ENCODE measurements at places on chromosomes 1 and 21. TPM values are rescaled to one million over a fixed set of nuclear protein-coding genes. Genes with fewer than 3 reads are reported as not detected.

DNA sequence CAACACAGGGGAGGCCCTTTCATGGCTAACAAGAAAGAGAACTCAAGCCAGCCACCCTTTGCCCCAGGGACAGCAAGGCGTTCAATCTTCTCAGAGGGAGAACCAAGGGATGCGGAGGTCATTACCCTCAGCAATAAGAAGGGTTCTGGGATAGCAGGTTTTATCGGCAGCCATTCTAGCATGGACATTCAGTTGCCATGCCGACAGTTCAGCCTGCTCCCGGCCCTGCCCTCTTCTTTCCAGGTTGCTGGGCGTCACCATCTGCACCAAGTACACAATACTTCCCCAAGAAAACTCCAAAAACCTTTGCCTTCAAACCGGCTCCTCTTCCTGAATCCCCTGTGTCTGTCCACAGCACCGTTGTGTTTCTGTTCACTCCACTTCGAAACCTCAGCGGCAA lies 47.1 kb downstream of the SYT2 start:
- no peak for DNase-seq

GRCh38 chr1:234836776-234837357 lies 226.9 kb upstream of the IRF2BP2 start:
- no peak for DNase-seq

ZFP69 gene
- 3.0 TPM for total RNA-seq

HES3 gene
- not detected for total RNA-seq

ATP6V1G3 gene
- not detected for total RNA-seq

AUNIP gene
- 0.89 TPM for total RNA-seq

GRCh38 chr1:54889132-54889725 lies 2.2 kb upstream of the DHCR24 start:
- no peak for DNase-seq

- no peak for DNase-seq
Measured at GRCh38 chr1:233216009-233216408, 79.5 kb downstream of the PCNX2 start.

DNA sequence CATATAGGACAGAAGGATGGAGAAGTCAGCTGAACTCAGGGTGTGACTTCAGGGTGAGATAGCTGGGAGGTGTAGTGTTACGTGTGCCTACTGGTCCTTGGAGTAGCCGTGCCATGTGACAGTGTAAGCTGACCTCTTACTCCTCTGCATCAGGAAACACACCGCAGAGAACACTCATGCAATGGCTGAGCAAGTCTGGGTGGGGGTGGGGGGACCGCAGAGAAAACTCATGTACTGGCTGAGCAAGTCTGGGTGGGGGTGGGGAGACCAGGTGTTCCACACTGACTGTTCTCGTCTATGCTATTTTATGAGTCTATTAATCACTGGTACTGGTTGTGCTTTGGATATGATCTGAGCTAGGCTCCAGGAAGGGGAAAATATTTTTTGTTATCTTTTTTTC lies 233.1 kb downstream of the PAPPA2 start:
- DNase-seq: peak; percentile 98

KRTAP21-2 gene
- not detected for total RNA-seq

- DNase-seq: no peak
Measured at GRCh38 chr1:228358039-228358763, 48.4 kb downstream of the TRIM11 start.

DNA sequence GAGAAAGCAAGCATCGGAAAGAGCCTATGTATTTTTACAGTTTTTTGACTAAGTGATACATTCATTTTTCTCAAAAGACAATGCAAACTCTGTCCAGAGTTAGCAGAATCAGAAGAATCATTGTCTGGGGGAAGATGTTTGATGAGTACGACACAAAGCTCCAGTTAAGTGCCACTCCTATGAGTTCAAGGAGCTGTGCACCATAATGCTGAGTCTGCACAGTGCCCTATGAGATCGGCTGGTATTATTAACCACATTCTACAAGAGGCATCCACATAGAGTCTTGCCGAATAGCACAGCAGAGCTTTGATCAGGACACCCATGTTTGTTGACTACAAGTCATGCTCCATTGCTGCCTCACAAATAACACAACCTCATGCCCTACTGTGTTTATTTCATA lies 54.9 kb upstream of the RAP1GAP start:
- no peak for DNase-seq

HSF2BP gene
- total RNA-seq: 2.6 TPM

BNIPL gene
- total RNA-seq: 0.40 TPM

MYBPH gene
- total RNA-seq: not detected

FCRL5 gene
- not detected for total RNA-seq

DNA sequence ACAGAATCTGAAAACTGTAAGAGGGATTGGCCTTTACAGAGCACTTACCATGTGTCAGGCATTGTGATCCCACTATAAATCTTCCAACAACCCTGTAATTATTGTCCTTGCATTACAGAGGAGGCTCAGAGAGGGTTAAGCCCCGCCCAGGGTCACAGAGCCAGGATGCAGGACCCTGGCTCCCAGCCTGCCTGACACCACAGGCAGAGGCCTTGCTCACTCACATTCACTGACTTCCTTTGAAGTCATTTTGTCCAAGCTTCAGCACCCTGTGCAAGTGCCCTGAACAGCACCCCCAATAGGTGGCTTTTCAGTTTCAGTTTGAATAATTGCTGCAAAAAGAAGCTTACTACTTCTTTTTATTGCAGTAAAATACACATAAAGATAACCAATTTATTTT lies 256.8 kb upstream of the NFIA start:
- peak; percentile 4 for DNase-seq

DNA sequence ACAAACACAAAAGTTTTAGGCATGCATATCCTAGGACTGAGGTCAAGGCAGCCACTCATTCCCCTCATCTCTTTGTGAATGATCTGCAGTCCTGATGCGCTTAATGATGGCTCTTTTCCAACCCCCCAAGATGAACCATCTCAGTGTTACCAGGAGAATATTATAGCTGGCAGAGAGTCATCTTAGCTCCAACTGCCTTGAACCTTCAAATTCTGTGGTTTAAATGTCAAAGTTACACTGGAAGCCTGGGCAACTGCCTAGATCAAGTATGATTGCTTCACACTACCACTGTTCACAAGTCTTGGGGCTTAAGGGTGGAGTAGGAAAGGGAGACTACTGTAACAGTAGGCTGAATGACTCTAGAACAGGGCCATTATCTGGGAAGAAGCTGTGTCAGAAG lies 8.0 kb upstream of the MYBPHL start:
- no peak for DNase-seq

SAMD13 gene
- total RNA-seq: 1.2 TPM

- DNase-seq: no peak
Measured at GRCh38 chr1:13456904-13457532, 46.8 kb downstream of the PRAMEF20 start.

DNA sequence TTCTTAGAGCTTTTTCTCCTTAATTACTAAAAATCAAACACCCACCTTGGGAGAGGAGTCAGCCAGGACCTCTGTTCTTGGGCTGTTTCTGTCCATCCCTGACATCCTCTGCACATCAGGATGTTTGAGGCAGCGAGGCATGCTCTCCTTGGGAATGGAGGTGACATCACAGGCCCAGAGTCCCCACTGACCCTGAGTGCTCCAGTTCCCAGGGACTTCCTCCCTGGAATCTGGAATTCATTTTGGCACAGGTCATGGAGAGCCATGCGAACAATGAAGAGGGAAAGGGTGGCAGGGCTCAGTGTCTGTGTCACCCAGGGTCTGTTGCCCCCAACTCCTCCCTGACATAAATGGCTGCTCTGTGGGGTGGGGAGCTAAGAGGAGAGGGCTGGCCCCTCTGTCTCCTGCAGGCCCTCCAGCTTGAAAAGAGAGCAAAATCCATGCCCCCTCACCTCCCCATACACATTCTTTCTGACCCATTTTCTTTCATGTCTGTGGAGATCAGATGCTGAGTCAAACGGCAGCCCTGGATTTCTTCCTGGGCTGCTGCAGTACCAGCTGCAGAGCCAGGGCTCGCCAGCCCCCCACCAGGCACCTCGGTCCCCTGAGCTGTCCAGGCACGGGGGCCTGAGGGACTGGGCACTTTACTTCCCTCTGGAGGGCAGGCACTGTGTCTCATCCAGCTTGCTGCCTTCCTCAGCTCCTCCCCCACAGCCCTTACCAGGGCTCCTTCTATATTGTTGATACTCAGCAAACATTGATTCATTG lies 102.0 kb downstream of the NMNAT2 start:
- DNase-seq: no peak

AMPD1 gene
- not detected for total RNA-seq

CELA3A gene
- total RNA-seq: not detected

SLC45A1 gene
- 0.52 TPM for total RNA-seq

- no peak for DNase-seq
Measured at GRCh38 chr1:25008192-25008485, 78.1 kb upstream of the RUNX3 start.

CLCNKB gene
- 0.60 TPM for total RNA-seq

- no peak for DNase-seq
Measured at GRCh38 chr1:183993132-183993531, 44.4 kb downstream of the COLGALT2 start.

GRCh38 chr1:77047978-77048614 lies 171.1 kb downstream of the PIGK start:
- no peak for DNase-seq

- no peak for DNase-seq
Measured at GRCh38 chr1:219374636-219375035, 201.0 kb downstream of the LYPLAL1 start.

FCMR gene
- total RNA-seq: 0.05 TPM

- peak; percentile 74 for DNase-seq
Measured at GRCh38 chr1:119873135-119874015, 22.9 kb downstream of the ADAM30 start.

- DNase-seq: peak; percentile 65
Measured at GRCh38 chr1:151024540-151025146, 11.7 kb upstream of the BNIPL start.

GRCh38 chr1:59143811-59144210 lies 153.1 kb upstream of the FGGY start:
- DNase-seq: peak; percentile 91

- peak; percentile 97 for DNase-seq
Measured at GRCh38 chr1:94258873-94259331, 21.5 kb upstream of the ARHGAP29 start.

DNA sequence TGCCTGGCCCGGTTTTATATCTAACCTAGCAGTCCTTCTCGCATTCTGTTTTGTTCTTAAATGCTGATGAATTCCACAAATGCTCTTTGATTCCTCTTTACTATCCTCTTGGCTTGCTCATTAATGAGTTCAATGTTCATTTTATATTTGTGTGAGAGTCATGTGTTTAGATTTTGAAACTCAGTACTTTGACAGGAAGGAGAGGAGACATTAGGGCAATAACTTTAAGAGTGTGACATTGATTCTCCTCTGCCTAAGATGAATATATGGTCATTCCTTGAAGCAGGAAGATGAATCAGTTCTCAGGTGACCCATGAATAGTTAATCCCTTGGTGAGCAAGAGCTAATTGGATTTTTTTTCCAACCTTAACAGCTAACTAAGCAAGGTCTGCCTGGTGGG lies 84.1 kb downstream of the MRPS6 start:
- DNase-seq: peak; percentile 89

- DNase-seq: peak; percentile 85
Measured at GRCh38 chr1:236502972-236503639, 20.7 kb upstream of the LGALS8 start.

DNA sequence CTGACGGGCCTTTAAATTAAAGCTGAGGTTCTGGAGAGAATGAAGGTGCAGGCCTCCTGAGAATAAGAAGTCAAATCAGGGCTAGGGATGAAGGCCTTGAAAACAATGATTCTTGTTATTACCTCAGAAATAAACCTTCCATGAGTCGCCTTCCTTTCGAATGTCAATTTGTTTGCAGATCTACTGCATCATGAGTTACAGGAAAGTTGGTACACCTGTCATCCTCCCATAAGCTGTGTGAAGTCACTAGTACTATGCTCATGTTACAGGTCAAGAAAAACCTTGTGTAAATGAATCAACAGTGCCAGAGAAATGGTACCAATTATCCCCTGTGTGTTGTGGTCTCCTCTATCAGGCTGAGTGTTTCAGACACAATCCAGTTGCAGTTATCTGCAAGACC lies 281.2 kb upstream of the PLXNA2 start:
- DNase-seq: peak; percentile 72

- DNase-seq: peak; percentile 95
Measured at GRCh38 chr1:161082996-161083747, 6.2 kb downstream of the NECTIN4 start.
